ENCODE measurements at places on chromosomes 6 and 20.
A peak's percentile ranks its signal among the peaks of the same experiment; 100 is the strongest.

- DNase-seq: no peak
Measured at GRCh38 chr6:108476376-108476775, 84.3 kb upstream of the FOXO3 start.

DNA sequence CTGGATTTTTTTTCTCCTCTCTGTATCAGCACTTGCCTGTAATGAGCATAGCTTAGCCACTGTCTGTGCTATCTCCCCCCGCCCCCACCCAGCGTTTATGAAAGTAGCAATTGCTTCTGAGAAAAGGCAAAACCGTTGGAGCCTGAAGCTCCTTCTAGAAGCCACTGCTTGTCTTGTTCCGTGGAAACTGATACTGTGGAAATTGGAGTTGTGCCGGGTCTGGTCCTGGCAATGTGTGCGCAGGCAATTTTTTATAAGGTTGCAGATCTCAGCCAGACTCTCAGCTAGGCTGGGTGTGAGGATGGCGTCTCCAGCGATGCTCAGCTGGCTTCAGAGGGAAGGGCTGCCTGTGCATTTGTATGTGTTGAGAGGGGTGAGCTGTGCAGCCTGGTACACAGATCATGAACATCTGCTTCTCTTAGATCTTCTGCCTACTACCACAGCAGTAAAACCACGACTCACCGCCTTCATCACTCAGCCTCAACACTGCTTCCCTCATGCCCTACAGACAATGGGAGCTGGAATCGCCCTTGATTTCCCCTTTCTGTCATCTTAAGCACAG, 72.4 kb upstream of the GTSF1L start:
- DNase-seq: no peak

GRCh38 chr20:21640556-21640955, 64.9 kb upstream of the PAX1 start:
- DNase-seq: peak; percentile 19

- peak; percentile 50 for DNase-seq
Measured at GRCh38 chr6:33824461-33825154, 20.8 kb upstream of the MLN start.

DNA sequence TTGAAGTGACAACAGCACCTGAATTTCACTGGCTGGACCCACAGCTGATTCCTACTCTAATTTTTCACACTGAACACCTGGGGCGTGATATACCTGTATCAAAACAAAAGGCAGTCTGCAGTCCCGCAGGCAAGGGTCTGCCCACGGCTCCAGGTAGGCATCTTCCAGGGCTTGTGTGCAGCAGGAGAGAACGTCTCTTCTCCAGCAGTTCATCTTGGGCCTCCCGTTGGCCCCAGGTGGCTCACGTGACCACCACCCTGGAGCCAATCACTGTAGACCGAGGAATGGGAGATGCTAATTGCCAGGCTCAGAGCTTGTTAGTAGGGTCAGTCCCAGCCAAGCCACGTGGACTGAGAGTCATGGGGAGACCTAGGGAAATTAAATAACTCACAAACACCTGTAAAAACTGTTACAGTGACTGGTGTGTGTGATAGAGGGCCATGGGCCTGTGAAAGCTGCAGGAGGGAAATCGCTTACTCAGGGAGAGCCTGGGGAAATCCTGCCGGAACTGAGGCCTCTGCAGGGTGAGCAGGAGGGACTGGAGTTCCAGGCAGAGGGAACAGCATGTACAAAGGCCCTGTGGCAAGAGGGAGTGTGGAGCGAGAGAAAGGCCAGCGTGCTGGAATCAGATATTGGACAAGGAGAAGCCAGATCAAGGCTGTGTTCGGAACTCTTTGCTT, 83.4 kb downstream of the EYA2 start:
- no peak for DNase-seq

DNA sequence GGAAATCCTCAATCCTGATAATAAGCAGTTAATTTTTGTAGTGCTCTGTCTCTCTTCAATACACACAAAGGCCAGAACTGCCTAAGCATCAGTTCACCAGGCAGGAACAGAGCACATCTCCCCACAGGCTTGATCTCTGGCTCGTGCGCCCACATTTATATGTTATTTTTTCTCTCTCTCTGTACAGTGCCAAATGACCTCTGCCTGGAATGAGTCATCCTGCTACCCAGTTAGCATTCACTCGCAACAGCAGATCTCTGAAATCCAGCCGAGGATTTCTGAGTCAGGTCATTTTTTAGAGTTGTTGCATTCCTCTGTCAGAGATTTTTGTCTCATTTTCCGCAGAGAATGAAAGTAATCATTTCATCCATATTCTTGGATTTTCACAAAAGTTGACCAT, 107.1 kb downstream of the COL12A1 start:
- peak; percentile 68 for DNase-seq

DNA sequence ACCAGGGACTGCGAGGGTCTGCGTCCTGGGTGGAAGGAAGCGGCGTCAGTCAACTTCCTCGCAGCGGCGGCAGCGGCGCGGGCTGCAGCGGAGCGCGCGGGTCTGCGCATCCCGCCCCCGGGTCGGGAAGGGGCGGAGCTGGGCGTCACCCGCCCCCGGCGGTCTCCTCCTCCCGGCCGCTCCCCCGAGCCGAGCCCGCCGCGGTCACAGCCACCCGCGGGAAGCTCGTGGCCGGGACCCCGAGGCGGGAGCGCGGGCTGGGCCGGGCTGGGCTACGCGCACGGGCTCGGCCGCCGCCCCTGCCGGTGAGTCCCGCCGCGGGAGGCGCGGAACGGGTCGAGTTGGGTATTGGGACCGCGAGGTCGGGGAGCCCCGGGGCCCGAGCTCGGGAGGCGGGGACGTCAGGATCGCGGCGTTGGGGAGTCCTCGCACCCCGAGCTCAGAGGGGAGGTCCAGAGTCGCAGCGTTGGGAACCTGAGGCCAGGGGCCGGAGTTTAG, at the start of gene PAQR8:
PAQR8 (plus strand) TSS at position 207 of the 498 bp plus-strand sequence. CDS start 41,063 bp downstream, outside the sequence.
- DNase-seq: no peak

GRCh38 chr6:167831281-167831828, 4.6 kb downstream of the AFDN start:
- DNase-seq: peak; percentile 70

- DNase-seq: no peak
Measured at GRCh38 chr20:52746190-52746589, 226.0 kb upstream of the TSHZ2 start.

- no peak for DNase-seq
Measured at GRCh38 chr6:1423578-1423977, 34.2 kb downstream of the FOXF2 start.

DNA sequence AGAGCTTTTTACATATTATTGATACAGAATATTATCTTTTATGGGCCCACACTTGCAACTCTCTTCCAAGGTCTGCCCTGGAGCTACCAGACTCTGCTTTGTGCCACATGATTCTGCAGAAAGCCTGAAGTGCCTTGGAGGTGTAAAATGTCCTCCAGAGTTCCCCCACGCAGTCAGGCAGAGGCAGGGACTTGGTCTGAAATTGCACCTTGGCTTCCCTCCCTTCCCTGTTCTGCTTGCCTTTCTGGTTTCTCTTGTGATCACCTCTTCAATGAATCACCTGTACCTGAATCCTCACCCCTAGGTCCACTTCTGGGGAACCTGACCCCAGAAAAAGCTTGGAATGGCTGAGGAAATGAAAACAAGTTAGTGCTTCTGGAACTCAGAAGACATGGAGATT, 43.0 kb upstream of the TGM2 start:
- DNase-seq: peak; percentile 18

- DNase-seq: no peak
Measured at GRCh38 chr6:124536842-124537191, 425.4 kb upstream of the RNF217 start.

GRCh38 chr20:64083804-64084684, at the start of gene LKAAEAR1:
Gene LKAAEAR1, minus strand, starts transcription at chr20:64084398. Its CDS starts 179 bp downstream, at chr20:64084219.
- DNase-seq: no peak

DNA sequence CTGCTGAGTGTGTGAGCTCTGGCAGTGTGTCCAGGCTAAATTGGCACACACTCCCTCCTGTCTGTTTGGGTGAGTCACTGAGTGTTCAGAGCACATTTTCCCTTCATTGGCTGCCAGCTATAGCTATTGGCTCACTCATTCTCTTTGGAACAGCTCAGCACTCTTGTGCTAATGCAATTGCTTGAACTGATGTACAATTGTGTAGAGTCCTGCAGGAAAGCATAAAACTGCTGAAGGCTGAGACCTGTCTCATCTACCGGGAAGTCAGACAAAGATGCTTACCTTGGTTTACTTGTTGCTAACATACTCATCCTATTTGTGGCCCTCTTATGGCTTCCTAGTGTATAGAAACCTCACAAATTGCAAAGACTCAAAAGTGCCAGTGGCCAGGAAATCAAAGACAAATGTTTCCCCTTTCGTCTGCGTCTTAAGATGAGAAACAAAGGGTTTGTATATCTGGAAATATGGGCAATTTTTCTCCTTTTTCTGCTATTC, 351.0 kb downstream of the BCKDHB start:
- peak; percentile 96 for DNase-seq

- no peak for DNase-seq
Measured at GRCh38 chr6:129015721-129016120, 132.8 kb downstream of the LAMA2 start.

DNA sequence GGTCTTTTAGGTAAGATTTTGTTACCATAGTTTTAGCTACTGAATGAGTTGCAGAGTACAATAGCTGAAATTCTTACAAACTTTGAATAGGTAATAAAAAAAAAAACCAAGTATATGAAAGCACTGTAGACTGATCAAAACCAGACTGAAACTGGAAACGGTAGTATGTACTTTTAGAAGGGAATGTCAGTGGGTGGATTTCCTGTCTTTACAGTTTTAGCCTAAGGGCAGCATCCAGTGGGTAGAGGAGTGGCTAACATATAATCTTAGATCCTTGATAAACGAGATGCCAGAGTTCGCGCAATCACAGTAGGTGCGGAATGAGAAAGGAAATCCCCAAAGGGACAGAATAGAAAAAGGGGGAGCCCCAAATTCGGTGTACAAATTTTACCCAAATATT, 385.9 kb upstream of the RUNX2 start:
- peak; percentile 39 for DNase-seq

GRCh38 chr20:1534526-1534925, 23.0 kb downstream of the SIRPD start:
- DNase-seq: no peak

DNA sequence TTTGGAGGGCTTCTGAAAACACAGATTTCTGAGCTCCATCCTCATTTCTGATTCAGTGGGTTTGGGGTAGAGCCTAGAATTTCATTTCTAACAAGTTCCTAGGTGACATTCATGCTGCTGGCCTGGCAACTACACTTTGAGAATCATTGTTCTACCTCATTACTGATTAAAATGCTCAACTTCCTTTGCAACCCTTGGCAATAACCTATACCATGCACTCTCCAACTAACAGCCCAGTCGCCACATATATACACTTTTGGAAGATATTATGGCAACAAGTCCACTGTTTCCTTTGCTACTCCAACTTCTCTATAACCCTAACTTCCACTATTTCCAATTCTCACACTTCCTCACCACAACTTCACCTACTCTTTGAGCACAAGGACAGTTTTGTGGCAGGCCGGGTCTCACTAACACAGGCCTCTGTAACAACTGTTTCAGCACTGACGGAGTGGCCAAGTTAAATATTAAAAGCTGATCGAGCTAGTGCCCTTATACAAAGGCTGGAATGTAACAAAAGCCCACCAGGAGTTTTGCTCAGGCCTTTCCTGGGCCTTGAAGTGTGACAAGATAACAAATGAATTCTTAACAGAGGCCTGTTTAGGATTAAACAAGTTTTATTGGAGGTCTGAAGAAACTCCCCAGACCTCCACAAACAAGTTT, 32.1 kb upstream of the RAB23 start:
- DNase-seq: no peak

DNA sequence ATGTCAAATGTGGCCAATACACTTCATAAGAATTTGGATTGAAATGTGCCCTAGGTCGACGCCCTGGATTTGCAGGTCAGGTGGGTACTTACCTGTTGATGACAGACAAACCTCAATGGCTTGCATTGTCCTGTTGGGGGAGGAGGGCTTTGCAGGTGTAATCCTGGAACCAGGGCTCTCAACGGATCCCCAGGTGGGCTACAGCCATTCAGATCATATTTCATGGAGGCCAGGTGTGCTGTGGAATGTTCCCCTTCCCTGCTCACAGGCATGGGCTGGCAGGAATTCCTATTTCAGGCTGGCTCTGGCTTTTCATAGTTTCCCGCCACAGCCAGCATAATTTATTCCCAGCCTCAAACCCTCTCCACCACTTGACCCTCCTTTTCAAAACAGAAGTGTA, 254.7 kb downstream of the SMOC2 start:
- no peak for DNase-seq

- DNase-seq: no peak
Measured at GRCh38 chr6:69280858-69281257, 516.0 kb downstream of the LMBRD1 start.

DNA sequence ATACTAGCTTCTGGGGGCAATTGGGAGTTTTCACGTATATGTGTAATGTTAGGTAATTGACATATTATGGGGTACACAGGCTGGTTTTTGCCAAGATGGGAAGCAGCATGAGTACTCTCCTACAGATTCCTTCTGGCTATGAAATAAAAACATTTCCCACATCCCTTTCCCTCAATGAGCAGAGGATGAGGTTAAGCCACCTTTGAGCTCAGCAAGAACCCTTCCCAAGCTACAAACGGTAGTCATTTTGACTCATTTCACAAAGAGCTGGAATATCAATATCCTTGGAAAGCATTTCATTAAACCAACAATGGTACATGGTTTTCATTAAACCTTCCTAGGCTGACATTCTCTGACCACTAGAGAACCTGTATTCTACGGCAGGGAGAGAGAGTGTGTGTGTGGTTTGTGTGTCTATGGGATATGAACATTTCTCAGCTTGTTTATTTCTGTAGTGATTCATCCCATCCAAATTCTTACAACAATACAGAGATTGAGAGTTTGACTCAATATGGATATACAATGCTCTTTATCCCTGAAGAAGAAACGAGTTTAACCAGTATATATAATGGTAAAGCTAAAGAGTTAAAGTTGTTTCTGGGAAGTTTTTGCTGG, 119.5 kb downstream of the ARHGAP18 start:
- peak; percentile 90 for DNase-seq

DNA sequence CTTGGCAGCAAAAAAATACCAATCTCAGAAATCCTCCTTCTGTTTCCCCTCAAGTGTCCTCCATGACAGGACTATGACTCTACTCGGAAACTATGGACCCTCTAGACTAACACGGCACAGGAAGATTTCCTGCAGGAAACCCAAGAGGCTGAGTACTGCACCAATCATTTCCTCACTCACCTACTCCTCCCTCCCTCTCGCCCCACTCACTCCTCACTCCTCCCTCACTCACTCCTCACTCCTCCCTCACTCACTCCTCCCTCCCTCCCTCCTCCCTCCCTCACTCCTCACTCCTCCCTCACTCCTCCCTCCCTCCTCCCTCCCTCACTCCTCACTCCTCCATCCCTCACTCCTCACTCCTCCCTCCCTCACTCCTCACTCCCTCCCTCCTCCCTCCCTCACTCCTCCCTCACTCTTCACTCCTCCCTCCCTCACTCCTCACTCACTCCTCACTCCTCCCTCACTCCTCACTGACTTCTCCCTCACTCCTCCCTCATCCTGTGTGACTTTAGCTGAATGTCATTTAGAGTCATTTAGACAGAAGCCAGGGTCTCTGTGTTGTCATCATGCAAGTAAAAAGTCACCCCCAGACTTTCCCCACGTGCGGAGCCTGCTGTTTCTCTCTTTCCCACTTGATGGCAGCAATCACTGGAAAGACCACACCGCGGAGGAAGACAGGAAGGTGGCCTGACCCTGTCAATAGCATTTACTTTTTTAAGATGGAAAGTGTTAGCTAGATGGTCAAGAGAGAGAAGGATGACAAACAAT, 226.8 kb upstream of the PDE10A start:
- peak; percentile 1 for DNase-seq

GRCh38 chr6:23175391-23175790, 606.0 kb downstream of the HDGFL1 start:
- peak; percentile 60 for DNase-seq

- no peak for DNase-seq
Measured at GRCh38 chr6:2016040-2016439, 229.4 kb downstream of the GMDS start.

- DNase-seq: peak; percentile 88
Measured at GRCh38 chr6:16841241-16841640, 80.0 kb upstream of the ATXN1 start.
